ENCODE measurements at places on chromosomes 16 and 17.

DNA sequence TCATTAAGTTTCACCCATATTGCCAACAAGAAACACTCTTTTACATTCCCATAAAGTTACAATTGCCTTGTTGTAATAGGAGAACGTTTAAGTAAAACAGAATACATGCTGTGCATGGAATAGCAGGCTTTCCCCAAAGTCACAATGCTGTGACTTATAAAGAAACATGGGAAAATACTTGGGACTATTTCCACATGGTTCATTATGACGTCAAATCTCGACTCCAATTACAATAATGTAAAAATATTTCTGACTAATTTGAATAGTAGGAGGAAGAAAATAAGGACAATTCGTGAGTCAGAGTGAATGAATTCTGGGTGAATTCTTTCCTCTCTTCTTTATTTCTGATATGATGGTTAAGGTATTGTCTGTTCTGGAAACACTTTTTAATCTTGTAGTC is 52.8 kb downstream of the CDH11 start:
- no peak for DNase-seq

DNA sequence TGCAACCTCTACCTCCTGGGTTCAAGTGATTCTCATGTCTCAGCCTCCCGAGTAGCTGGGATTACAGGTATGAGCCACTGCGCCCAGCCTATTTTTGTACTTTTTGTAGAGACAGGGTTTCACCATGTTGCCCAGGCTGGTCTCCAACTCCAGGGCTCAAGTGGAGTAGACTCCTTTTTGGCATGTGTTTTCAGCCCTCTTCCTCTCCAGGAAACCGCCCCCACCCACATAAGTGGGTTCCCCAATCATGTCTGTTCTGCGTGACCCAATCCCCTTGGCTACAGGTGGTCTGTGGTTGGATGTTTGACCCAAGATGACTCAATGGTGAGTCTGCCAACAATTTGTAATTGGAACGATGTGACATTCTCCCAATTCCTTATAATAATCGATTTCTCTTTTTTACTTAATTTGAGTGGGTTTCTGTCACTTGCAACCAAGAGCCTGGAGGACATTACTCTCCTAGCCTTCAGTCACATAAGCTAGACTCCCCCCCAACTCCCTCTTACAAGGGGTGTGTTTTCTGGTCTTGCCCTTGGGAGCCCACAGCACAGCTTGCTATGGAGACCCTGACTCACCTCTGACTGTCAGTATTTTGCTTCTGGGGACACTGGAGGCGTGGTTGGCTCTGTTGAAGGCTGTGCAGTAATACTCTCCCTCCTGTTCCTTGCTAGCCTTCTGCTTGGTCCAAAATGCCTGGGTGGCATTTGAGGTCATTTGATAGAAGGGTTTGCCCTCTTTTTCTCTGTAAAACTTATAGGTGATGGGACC is 34.9 kb downstream of the PECAM1 start:
- no peak for DNase-seq

DNA sequence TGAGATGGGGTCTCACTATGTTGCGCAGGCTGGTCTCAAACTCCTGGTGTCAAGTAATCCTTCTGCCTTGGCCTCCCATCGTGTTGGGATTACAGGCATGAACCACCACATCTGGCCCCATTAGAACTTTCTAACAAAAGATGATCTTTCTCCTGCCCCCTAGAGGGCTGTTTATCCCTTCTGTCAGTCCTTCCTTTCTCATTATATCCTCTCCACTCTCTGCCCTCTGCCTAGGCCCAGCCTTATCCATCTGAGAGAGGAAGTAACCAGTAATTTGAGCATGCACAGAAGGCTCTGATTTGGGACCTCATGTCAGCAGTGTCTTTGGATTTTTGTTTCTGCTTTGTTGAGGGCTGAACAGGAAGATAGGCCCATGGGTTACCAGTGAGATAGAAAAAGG is 4.4 kb upstream of the DHX40 start:
- no peak for DNase-seq

DNA sequence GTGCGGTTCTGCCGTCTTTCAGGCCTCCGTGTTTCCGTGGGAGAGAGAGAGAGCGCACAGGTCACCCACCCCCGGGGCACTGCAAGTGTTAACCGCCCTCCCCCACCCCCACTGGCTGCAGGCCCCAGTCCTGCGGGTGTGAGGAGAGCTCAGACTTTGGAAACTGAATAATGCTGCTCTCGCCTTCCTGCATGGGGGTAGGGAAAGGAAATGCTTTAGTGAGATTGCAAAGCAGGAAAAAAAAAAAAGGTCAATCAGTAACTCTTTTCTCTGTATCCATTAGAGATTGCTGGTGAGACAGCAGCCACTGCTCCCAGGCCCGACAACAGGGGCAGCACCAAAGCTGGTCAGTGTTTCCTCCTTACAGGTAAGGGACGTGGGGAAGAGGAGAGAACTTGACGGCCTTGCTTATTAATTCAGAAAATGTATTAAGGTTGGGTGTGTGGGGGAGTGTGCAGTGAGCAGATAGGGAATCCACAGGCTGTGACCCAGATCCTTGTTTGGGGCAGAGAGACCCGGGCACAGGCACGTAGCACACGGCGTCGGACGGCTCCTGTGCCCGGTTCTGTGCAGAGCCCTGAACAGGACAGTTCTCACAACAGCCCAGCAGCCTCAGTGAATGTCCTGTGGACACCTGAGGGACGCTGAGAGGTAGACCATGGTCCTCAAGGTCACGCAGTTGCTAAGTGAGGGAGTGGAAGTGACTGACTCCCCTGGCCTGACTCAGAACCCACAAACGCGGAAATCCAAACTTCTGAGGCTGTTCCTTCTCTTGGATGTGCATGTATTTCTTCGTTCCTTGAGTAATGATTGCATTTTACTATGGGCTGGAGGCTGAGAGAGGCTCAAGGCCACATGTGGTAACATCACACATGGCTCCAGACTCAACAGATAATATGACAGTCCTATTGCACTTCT is 156.5 kb downstream of the FOXL1 start:
- DNase-seq, result no peak

DNA sequence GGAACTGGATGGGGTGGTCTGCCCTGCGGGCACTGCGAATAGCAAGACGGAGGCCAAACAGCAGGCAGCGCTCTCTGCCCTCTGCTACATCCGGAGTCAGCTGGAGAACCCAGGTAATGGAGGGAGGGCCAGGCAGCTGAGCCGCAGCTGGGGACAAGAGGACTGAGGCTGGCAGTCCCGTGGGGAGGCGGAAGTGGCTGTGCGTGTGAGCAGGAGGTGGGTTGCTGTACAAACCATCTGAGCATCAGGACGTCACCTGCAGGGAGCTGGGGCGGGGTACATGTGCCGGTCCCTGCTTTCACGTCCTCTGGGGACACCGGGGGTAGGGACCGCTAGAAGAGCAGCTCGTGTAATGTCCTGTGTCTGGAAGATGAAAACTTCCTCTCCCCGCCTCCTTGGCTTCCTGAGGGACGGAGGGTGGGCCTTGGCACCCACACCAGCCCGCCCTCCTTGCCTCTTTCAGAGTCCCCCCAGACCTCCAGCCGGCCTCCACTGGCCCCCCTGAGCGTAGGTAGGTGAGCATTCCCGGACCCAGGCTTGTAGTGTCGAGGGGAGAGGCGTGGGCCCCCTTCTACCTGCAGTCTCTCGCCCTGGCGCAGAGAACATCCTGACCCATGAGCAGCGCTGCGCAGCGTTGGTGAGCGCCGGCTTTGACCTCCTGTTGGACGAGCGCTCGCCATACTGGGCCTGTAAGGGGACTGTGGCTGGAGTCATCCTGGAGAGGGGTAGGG is 3.7 kb downstream of the ADAD2 start:
- DNase-seq, result no peak

DNA sequence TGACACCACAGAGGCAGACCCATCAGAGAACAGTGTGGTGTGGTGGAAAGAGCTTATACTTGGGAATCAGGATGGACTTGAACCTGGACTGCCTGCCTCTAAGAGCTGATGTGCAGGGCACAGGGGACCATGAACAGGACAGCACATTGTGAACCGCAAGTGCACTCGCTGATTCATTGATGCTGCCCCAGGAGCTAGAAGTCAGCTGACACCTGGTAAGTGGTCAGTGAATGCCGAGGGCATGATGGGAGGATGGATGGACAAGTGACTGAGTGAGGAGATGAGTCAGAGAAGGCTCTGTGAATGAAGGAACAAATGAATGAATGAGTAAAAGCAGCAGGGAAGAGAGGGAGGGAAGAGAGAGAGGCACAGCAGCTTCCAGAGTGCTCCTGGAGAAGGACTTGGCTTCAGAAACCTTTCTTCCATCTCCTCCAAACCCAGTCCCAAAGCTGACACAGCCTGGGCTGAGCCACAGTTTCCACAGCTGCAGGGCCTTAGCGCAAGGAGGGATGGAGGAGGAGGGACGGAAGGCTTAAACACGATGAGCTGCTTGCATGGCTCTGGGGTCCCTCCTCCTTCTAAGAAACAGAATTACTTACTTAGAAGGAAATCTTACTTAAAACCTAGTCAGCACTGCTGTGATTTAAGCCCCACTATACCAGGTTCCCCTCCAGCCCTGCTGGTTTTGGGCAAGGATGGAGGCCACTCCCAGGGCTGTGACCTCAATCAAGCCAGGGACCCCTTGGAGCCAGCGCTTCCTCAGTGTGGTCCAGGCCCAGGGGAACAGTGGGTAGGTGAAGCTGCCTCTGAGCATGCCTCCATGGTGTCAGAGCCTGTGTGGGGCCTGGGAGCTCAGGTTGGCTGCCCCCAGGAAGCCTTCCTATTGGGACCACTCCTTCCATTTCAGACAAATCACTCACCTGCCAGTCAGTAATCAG is 184.6 kb downstream of the TMEM132E start:
- no peak for DNase-seq

DNA sequence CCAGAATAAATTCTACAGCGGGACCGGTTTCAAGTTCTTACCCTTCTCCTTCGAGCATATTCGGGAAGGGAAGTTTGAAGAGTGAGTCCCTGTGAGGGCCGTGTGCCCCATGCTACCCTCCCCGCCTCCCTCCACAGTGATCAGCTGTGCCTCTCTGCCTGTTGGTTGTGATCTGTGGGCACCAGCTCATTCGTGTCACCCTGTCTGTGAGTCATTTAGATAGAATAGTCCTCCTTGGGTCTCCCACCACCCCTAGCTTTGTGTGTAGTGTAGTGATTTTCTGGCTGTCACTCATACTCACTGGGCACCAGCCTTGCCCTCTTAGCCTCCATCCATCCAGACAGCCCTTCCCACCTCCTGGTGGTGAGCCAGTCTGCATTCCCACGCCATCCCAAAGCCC is 15.0 kb upstream of the NAGLU start:
- no peak for DNase-seq

DNA sequence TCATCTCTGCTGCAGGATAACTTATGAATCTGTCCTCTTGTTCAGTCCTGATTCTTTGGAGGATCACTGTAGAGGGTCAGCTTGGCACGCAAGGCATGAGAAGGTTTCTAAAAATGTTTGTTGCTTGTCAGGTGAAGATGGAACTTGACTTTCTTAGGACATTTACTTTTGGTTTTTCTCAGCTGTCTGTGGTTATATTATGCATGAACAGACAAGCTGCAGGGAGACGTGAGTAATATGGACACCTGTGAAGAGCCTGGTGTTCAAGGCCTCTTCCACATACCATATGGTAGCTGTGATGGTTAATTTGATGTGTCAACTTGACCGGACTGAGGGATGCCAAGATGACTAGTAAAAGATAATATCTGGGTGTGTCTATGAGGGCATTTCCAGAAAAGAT is 270.2 kb upstream of the CPHXL start:
- DNase-seq, result no peak

DNA sequence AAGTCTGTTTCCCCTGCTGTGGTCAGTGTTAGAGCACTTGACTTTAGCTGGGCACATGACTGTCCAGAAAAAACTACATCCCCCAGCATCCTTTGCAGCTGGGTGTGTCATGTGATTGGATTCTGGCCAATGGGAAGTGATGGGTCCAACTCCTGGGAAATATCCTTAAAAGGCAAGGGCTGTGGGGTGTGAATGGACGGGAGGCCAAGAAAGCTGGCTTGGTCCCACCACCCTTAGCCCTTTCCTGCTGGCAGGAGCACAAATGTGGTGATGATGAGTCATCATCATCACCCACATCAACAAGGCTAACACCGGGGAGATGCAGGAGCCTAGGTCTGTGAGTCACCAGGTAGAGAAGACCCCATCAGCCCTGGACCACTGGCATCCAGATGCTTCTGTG is 341.7 kb downstream of the C16orf95 start:
- DNase-seq, result no peak

DNA sequence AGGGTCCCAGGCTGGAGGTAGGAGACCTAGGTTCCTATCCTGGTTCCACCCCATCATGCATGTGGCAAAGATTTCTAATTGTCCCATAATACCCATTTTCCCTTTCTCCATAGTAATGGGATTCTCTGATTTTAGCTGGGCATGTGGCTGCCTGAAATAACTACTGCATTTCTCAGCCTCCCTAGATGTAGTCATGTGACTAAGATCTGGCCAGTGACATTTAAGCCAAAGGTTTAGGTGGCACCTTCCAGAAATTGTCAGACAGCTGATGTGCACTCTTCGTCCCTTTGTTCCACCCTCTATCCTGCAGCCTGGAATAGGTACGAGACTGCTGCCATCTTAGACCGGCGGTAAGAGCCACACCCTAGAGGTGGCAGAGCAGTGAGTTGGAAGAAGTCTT is 8.2 kb downstream of the NXPH3 start:
- DNase-seq, result no peak

DNA sequence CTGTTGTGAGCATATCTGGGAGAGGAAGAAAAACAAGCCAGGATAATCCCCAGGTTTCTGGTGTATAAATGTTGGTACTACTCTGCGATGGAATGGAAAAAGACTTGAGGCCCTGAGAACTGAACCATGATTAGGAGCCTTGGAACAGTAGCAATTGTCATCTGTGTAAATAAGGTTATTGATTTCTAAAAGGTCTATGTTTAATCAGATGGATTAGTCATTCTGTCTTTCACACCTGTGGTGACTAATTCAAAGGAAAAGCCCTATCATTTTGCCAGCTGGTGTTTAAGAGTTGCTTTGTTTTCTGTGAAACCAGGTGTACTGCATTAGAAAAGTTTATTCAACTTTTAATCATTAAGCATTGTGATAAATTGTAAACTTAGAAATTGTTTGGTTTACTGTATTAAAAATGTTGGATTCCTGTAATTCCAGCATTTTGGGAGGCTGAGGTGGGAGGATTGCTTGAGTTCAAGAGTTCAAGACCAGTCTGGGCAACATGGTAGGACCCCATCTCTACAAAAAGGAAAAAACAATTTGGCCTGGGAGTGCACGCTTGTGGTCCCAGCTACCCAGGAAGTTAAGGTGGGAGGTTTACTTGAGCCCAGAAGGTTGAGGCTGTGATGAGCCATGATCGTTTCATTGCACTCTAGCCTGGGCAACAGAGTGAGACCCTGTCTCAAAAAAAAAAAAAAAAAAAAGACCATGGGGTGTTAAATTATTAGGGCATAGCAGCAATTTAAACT is 29.0 kb upstream of the KPNB1 start:
- DNase-seq, result no peak
